ENCODE measurements at places on chromosomes 12 and 14. TPM values are rescaled to one million over a fixed set of nuclear protein-coding genes. Genes with fewer than 3 reads are reported as not detected.

The C1R gene
- total RNA-seq: 8.8 TPM

The MYO1H gene
- not detected for total RNA-seq

The ADSS1 gene
- total RNA-seq: 25.3 TPM

GRCh38 chr12:83468988-83469908 lies 782.5 kb downstream of the TMTC2 start:
- no peaks in the 10 kb centered on the region for H3K36me3 ChIP-seq
- no peak for DNase-seq
- H3K27ac ChIP-seq: no peak overlapping the region
- no peak overlapping the region for H3K4me3 ChIP-seq
- H3K4me1 ChIP-seq: peaks cover 10% of the 10 kb centered on the region
- no peaks in the 10 kb centered on the region for H3K27me3 ChIP-seq

DNA sequence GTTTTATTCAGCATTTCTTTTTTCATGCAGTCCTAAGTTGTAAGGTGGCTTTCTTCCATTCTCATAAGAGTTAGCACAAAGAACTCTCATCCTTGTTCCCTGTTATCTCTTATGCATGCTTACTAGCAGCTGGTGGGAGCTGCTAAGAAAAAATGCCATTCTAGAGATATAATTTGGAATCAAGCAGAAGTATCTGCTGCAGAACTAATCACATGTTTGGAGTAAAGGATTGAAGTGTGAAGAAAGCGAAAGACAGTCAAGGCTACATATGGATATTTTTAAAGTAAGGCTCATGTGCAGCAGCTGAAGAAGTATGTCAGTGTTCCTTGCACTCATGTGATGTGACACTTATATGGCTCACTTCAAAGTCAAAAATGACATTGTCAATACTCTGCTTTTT lies 116.2 kb upstream of the PCED1B start:
- no peak overlapping the region for H3K27ac ChIP-seq
- no peaks in the 10 kb centered on the region for H3K36me3 ChIP-seq
- H3K27me3 ChIP-seq: no peaks in the 10 kb centered on the region
- H3K4me1 ChIP-seq: peaks cover 28% of the 10 kb centered on the region
- no peak overlapping the region for H3K4me3 ChIP-seq
- no peak for DNase-seq

The LRIG3 gene
- total RNA-seq: 67.5 TPM

GRCh38 chr12:100716945-100717732 lies 77.4 kb upstream of the ANO4 start:
- DNase-seq: peak; percentile 81
- H3K4me3 ChIP-seq: peak overlapping the region; percentile 56
- H3K27me3 ChIP-seq: peaks cover 62% of the 10 kb centered on the region
- H3K36me3 ChIP-seq: no peaks in the 10 kb centered on the region

The CHD8 gene
- 81.1 TPM for total RNA-seq

The BDKRB1 gene
- total RNA-seq: not detected

- DNase-seq: no peak
- no peaks in the 10 kb centered on the region for H3K27me3 ChIP-seq
- peaks cover 15% of the 10 kb centered on the region for H3K4me1 ChIP-seq
- no peaks in the 10 kb centered on the region for H3K36me3 ChIP-seq
These were observed 151.1 kb upstream of the FKBP4 start for GRCh38 chr12:2643576-2644135.

DNA sequence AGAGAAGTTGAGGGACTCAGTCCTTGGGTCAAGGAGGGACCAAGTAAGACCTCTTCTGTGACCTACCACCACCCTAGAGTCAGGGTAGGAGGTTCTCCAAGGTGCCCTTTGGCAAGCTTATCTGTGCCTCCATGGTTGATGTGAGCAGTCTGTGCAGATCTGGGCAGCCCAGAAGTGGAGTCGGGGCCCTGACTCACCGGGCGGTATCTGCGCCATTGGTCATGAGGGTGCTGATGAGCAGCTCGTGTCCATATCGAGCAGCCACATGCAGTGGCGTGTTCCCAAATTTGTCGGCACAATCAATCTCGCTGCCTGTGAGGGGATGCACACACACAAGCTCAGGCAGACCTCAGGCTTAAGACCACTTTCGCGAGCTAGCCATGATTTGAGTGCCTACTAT lies 5.1 kb downstream of the ANKRD52 start:
- no peak overlapping the region for H3K4me3 ChIP-seq
- H3K27ac ChIP-seq: no peak overlapping the region
- no peak for DNase-seq

- DNase-seq: peak; percentile 36
- no peaks in the 10 kb centered on the region for H3K36me3 ChIP-seq
- peaks cover 24% of the 10 kb centered on the region for H3K4me1 ChIP-seq
- no peak overlapping the region for H3K4me3 ChIP-seq
These were observed 26.0 kb downstream of the ITPK1 start for GRCh38 chr14:93089521-93090269.

GRCh38 chr14:56273155-56273554 lies 154.9 kb downstream of the PELI2 start:
- no peaks in the 10 kb centered on the region for H3K27me3 ChIP-seq
- no peak overlapping the region for H3K27ac ChIP-seq
- DNase-seq: no peak
- no peaks in the 10 kb centered on the region for H3K36me3 ChIP-seq
- H3K4me3 ChIP-seq: no peak overlapping the region

The RNF10 gene
- total RNA-seq: 131 TPM

The FBXW8 gene
- total RNA-seq: 27.2 TPM

- no peak within 1 kb of the TSS for H3K27ac ChIP-seq
- H3K4me1 ChIP-seq: peaks cover 41% of the 10 kb centered on the region
- H3K36me3 ChIP-seq: no peaks in the 10 kb centered on the region
- peak; percentile 62 for DNase-seq
- peak within 1 kb of the TSS; percentile 7 for H3K4me3 ChIP-seq
These were observed at the start of gene TNS2 for GRCh38 chr12:53049571-53050318. TSS of gene TNS2 (plus strand) at chr12:53050065. CDS start at chr12:53050186, 121 bp downstream.

GRCh38 chr14:89093083-89093730 lies 268.8 kb downstream of the TTC8 start:
- no peak overlapping the region for H3K4me3 ChIP-seq
- H3K4me1 ChIP-seq: no peaks in the 10 kb centered on the region
- no peak for DNase-seq
- no peaks in the 10 kb centered on the region for H3K36me3 ChIP-seq

The IL22 gene
- total RNA-seq: not detected

Measured in neural progenitor cell (in vitro differentiated cells).